ENCODE measurements at places on chromosomes 13 and 19.

DNA sequence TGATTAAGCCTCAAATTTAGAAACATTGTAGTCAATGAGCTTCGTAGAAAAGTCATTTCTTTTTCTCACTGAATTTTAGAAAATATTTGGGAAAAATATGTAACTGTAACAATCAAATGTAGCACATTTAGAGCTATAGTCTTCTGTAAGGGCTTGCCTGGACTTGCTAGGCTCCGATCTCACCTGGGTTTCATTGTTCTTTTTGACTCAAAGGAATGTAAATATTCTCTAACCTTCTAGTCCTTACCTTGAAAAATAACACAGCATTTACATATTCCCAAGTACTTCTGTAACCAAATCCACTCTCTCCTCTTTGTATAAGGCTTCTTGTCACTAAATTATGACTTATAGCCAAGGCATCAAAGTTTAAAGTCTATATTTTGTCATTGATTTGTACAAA is 2.9 kb upstream of the UFM1 start:
- no peak for DNase-seq

- no peak for DNase-seq
Measured at GRCh38 chr13:93230261-93230855, 3.8 kb downstream of the GPC6 start.

- DNase-seq = no peak
Measured at GRCh38 chr13:45830121-45830520, 21.4 kb downstream of the SIAH3 start.

DNA sequence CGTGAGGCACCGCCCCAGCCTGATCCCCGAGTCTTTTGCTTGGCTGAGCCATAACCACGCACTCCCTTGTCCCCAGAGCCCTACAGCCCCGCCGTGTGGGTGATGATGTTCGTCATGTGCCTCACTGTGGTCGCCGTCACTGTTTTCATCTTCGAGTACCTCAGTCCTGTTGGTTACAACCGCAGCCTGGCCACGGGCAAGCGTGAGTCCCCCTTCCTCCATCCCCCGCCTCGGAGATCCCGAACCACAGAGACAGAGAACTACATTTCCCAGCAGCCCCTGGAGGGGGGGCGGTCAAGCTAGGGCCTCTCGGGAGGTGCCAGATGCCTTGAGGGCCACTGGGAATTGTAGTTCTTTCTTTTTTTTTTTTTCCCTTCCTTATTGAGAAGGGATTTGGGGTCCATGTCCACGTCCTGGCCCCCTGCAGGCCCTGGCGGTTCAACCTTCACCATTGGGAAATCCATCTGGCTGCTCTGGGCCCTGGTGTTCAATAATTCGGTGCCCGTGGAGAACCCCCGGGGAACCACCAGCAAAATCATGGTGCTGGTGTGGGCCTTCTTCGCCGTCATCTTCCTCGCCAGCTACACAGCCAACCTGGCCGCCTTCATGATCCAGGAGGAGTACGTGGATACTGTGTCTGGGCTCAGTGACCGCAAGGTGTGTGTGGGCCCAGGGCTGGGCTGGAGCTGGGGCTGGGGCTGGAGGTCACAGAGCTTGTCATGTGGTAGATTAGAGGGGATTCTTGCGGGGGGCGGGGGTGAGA is 25.9 kb downstream of the GRIN2D start:
- DNase-seq = peak; percentile 70

DNA sequence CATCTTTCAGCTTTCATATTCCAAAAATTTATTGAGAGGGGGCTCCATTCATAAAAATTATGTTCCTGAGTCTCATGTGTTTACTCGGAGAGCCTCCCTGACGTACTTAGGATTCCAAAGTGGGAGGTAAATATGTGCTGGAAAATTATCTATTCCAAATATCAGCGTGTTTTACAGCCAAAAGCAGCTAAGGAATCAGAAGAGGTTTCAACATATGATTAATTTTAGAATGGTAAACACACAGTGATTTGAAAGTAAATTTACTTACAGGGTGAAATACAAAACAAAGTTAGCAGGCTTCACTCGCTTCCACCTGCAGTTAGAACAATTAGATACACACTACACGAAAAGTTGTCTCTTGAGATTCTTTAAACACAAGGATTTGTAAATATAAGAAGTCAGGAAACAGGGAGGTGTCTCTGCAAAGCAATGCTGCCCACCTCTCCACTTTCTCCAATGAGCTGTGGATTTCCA is 313.8 kb upstream of the NBEA start:
- DNase-seq = no peak

DNA sequence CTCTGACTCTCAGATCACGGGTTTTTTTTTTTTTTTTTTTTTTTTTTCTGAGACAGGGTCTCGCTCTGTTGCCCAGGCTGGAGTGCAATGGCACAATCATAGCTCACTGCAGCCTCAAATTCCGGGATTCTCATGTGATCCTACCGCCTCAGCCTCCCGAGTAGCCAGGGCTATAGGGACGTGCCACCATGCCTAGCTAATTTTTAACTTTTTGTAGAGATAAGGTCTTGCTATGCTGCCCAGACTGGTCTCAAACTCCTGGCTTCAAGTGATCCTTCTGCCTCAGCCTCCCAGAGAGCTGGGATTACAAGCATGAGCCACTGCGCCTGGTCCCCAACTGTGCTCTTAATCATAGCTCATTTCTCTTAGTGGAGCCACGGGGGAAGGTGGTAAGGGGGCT is 4.6 kb upstream of the GRAMD1A start:
- DNase-seq = no peak

GRCh38 chr13:95814495-95814894 is 137.6 kb downstream of the DNAJC3 start:
- DNase-seq = no peak

- DNase-seq = no peak
Measured at GRCh38 chr19:17687141-17687856, 855 bp downstream of the UNC13A start.

- no peak for DNase-seq
Measured at GRCh38 chr19:4075373-4075772, 8.7 kb upstream of the ZBTB7A start.

GRCh38 chr19:46932346-46932745 is 71.5 kb downstream of the ARHGAP35 start:
- DNase-seq = no peak

GRCh38 chr19:55474269-55475265 is 1.9 kb upstream of the ZNF628 start:
- no peak for DNase-seq

DNA sequence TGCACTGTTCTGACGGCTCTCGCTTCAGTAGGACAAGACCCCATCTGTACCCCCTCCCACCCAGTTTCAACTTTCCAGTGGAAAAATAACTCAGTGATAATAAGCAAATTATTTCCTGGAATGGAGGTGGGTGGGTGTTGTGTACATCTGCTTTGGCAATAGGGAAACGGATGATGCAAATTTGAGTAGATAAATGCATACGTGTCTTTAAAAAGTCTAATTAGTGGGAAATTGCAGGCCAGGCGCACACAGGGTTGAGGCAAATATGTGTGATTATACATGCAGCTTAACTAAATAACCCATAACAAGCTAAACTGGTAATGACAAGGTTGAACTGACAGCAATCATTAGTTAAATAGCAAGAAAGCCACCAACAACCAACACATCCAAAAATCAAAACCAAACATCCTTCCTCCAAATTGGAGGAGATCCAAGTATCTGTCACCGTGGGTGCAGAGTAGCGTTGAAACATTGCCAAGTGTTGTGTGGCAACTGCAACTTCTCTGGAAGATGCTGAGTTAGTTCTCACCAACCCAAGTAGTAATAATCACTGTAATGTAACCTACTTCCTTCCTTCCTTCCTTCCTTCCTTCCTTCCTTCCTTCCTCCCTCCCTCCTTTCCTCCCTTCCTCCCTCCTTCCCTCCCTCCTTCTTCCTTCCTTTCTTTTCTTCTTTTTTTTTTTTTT is 54.6 kb downstream of the TRPM4 start:
- no peak for DNase-seq

DNA sequence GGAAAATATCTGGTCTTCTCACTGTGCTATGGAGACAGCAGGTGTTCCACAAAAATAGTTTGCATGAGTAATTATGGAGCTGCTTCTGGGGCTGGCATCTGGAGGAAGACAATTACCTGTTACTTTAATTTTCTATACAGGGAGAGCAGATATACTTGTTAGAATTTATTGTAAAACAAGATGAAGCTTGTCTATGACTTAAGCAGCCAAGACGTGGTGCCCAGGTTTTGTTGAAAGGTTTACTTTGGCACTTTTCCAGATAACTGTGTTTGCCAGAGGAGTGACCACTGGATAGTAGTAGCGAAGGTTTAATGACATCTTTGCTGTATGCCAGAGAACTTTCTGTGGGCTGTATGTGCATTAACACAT is 134.5 kb upstream of the KL start:
- no peak for DNase-seq

DNA sequence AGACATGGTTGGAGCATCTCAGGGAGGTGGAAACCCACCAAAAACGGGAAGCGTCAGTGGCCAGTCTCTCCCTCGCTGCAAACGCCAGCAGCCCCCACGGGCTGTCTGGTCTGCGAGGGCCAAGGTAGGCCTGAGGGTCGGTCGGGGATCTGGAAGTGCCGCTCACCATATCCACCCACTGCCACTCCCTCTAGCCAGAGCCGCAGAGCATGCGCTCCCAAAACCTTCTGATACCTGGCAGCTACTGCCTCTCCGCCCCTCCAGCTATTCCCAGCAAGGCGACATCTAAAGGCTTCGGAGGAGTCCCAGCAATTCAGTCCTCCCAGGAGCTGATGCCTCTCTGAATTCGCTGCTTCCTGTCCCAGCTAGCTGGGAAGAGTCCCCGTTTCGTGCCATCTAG is 4.4 kb upstream of the FKRP start:
- no peak for DNase-seq

DNA sequence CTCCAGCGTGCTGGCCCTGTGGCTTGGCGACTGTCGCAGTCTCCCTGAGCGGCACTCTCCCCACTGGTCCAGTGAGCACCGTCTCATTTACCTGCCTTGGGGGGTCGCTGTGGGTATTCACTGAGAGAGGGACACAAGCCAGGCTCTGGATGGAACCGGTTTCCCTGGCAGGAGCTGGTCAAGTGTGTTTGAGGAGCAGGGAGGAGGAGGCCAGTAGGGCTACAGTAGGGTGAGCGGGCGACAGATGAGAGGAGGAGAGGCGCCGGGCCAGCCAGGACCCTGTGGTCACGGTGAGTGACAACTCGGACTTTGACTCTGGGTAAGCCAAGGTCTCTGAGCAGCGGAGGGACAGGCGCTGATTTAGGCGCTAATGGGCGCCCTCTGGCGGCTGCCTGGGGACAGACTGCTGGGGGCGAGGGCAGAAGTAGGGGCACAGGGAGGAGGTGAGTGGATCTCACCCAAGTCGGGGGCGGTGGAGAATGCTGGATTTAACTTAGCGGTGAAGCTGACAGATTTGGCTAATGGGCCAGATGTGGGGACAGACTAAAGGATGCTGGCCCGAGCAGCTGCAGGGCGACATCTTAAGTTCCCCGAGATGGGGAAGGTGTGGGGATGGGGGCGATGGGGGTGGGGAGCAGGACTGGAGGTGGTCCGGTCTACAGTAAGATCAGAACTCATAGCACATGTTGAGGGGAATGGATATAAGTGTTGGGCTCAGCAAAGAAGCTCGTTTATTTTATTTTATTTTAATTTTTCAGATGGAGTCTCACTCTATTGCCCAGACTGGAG is 4.7 kb upstream of the PRMT1 start:
- DNase-seq = peak; percentile 94

DNA sequence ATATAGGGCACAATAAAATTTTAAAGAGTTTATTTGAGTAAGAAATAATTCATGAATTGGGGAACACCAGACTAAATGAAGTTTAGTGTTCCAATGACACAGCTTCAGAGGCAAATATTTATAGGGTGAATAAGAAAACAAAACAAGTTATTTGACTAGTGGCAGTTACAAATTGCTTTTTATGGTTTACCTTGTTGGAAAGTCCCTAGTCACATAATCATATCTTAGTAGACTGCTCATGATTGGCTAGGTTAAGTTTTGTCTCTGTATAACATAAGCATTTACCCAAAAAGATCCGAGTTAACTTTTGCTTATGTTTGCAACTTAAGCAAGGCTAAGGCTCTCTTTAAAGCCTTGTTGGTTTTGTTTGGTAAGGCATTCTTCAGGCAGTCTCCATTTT is 224.7 kb upstream of the MIR17HG start:
- no peak for DNase-seq

- DNase-seq = peak; percentile 62
Measured at GRCh38 chr19:14383661-14384555, 2.7 kb downstream of the ADGRE5 start.

- no peak for DNase-seq
Measured at GRCh38 chr13:95950103-95950502, 103.1 kb downstream of the UGGT2 start.

GRCh38 chr19:46603752-46604231 is 2.7 kb downstream of the CALM3 start:
- no peak for DNase-seq

- no peak for DNase-seq
Measured at GRCh38 chr19:45045671-45046353, 7.0 kb downstream of the CLASRP start.

DNA sequence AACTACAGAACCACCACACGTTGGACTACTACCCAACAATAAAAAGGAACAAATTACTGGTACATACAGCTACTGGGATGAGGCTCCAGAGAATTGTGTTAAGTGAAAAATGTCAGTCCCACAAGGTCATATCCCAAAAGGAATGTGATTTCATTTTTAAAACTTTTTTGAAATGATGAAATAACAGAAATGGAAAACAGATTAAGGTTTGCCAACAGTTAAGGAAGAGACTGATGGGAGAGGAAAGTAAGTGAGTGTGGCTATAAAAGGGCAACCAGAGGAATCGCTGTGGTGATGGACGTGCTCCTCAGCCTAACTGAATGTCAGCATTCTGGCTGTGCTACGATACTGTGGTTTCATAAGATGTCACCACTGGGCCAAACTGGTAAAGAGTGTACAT is 512.8 kb downstream of the UQCRFS1 start:
- DNase-seq = no peak

DNA sequence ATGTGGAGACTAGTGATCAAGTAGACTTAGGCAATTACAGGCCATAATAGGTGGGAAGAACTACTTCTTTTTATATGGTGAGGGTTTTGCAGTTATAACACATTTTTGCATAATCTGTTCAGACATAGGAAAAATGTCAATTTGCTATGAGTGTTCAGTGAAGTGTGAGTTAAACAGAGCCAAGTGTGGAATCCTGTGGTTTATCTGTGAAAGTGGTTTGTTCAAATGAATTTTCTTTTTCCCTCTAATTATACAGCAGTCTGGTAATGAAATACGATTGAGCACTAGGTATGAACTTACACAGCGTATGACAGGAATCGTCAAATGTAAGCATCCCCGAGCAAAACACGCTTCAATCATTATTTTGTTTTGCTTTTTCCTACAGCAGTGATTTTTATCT is 178.3 kb downstream of the STK24 start:
- no peak for DNase-seq

DNA sequence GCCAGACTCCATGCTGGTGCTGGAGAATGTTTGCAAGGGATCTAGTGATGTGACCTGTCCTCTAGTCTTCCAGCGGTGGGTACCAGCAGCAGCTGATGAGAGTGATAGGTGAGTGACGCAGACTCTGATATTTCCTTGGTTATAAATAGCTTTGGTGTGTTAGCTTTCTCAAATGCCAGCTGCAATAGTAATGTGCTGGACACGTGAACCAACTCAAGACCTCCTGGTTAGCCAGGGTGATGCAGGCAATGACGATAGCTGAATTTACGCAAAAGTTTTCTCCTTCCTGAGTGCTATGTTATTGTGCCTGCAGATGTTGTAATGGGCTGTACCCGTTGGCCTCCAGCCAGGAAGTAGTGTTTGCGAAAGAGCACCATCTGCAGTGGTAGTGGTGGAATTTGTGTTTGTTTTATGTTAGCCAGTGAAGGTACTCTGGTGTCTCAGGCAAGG is 129.5 kb downstream of the CYSLTR2 start:
- DNase-seq = no peak
